ENCODE measurements at places on chromosomes 3 and 15.

- peak; percentile 22 for DNase-seq
- no peak overlapping the region for H3K4me3 ChIP-seq
- no peaks in the 10 kb centered on the region for H3K4me1 ChIP-seq
- H3K27ac ChIP-seq, result no peak overlapping the region
- H3K36me3 ChIP-seq, result no peaks in the 10 kb centered on the region
- no peaks in the 10 kb centered on the region for H3K27me3 ChIP-seq
Observed at GRCh38 chr15:97037080-97037479, 706.6 kb downstream of the NR2F2 start.

GRCh38 chr15:31782951-31783350 lies 247.4 kb upstream of the CHRNA7 start:
- no peak overlapping the region for H3K27ac ChIP-seq
- no peaks in the 10 kb centered on the region for H3K4me1 ChIP-seq
- no peak overlapping the region for H3K4me3 ChIP-seq
- H3K36me3 ChIP-seq, result no peaks in the 10 kb centered on the region

GRCh38 chr3:165883863-165884478 lies 46.7 kb upstream of the BCHE start:
- H3K27ac ChIP-seq, result no peak overlapping the region
- DNase-seq, result peak; percentile 29
- no peaks in the 10 kb centered on the region for H3K36me3 ChIP-seq
- no peaks in the 10 kb centered on the region for H3K4me1 ChIP-seq

DNA sequence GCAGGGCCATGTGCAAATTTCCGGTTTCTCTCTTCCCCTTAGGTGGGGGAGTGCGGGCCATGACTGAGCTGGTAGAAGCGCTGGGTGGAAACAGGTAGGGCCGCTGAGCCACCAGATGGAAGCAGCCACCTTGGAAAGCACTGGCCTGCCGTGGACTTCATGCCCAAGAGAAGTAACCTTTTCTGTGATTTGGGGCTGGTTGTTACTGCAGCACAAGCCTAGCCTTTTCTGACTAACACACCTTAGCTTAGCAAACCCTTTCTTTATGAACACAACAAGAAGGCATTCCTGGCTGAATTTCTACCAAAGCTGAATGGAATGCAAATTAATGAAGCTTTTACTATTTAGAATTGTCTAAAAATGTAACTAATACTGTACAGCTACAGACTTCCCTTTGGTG lies 149.6 kb upstream of the UBE2E1 start:
- no peaks in the 10 kb centered on the region for H3K4me1 ChIP-seq
- H3K27me3 ChIP-seq, result no peaks in the 10 kb centered on the region
- no peak overlapping the region for H3K27ac ChIP-seq
- no peaks in the 10 kb centered on the region for H3K36me3 ChIP-seq
- H3K4me3 ChIP-seq, result no peak overlapping the region

GRCh38 chr3:59443618-59444293 lies 393.9 kb upstream of the CFAP20DC start:
- H3K4me3 ChIP-seq, result no peak overlapping the region
- no peaks in the 10 kb centered on the region for H3K36me3 ChIP-seq
- H3K27ac ChIP-seq, result no peak overlapping the region

DNA sequence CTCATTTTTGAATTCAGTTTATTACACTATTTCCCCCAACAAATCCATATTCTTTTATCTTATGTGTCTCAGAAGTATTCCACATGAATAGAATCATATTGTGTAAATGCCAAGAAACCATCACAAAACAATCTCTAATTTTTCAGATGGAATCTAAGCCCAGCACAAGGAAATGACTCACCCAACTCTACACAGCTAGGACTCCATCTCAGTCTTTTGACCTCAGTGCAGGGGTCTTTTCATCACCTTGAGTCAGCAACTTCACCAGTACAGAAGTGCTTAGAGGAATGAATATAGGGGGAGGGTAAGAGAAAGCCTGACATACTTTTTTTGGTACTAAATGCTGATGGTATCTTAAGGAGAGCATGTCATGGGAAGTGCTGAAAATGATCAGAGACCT lies 169.3 kb upstream of the LRRN1 start:
- no peak overlapping the region for H3K4me3 ChIP-seq
- H3K4me1 ChIP-seq, result no peaks in the 10 kb centered on the region
- H3K27ac ChIP-seq, result no peak overlapping the region
- no peaks in the 10 kb centered on the region for H3K36me3 ChIP-seq
- no peak for DNase-seq
- no peaks in the 10 kb centered on the region for H3K27me3 ChIP-seq

GRCh38 chr15:75214293-75215096 lies 12.8 kb downstream of the C15orf39 start:
- peaks cover 8% of the 10 kb centered on the region for H3K4me1 ChIP-seq
- H3K27ac ChIP-seq, result no peak overlapping the region
- peaks cover 39% of the 10 kb centered on the region for H3K36me3 ChIP-seq
- H3K27me3 ChIP-seq, result no peaks in the 10 kb centered on the region
- DNase-seq, result no peak

All from mesenchymal stem cell (in vitro differentiated cells and primary cell).